ENCODE measurements at places on chromosomes 16 and 17.
A peak's percentile ranks its signal among the peaks of the same experiment; 100 is the strongest.

- DNase-seq = no peak
Measured at GRCh38 chr17:47318197-47318918, 5.4 kb upstream of the EFCAB13 start.

- DNase-seq = no peak
Measured at GRCh38 chr17:59331929-59332748, 684 bp downstream of the YPEL2 start.

DNA sequence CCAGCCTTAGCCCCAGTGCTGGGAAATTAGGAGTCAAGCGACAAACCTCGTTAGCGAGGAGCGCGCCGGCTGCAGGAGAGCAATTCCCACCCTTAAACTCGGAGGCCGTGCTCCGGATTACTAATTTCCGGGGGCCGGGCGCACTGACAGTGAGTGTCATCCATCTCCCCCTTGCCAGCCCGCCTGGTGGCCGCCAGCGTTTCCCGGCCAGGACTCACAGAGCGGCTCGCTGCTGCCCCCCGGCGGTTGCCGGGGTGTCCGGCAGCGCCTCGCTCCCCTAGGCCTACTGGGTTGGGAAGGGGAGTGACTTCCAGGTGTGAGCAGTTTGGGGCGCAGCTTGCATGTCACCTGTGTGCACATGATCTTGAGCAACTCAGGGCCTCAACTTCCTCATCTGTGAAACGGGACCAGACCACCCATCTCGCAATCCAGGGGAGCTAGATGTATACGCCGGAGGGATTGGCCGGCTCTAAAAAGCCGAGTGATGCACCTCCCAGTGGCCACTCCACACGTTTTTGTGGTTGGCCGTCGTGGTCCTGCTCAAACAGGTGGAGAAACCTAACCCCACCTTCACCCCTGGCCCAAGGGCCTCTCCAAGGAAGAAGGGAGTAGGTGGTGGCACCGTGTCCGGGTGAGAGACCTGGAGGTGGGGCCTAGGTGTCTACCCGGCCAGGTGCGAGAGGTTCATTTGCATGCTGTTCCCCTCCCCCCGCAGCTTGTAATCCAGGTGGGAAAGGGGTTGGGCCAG is 2.5 kb upstream of the GSE1 start:
- peak; percentile 83 for DNase-seq

- DNase-seq = no peak
Measured at GRCh38 chr17:32596206-32596605, 109.4 kb downstream of the CDK5R1 start.

GRCh38 chr17:1967213-1967612 is 57.9 kb downstream of the RTN4RL1 start:
- peak; percentile 38 for DNase-seq

- no peak for DNase-seq
Measured at GRCh38 chr17:6919158-6919557, 76.7 kb upstream of the ALOX12 start.

- no peak for DNase-seq
Measured at GRCh38 chr17:44992242-44992939, 24.3 kb upstream of the C1QL1 start.

DNA sequence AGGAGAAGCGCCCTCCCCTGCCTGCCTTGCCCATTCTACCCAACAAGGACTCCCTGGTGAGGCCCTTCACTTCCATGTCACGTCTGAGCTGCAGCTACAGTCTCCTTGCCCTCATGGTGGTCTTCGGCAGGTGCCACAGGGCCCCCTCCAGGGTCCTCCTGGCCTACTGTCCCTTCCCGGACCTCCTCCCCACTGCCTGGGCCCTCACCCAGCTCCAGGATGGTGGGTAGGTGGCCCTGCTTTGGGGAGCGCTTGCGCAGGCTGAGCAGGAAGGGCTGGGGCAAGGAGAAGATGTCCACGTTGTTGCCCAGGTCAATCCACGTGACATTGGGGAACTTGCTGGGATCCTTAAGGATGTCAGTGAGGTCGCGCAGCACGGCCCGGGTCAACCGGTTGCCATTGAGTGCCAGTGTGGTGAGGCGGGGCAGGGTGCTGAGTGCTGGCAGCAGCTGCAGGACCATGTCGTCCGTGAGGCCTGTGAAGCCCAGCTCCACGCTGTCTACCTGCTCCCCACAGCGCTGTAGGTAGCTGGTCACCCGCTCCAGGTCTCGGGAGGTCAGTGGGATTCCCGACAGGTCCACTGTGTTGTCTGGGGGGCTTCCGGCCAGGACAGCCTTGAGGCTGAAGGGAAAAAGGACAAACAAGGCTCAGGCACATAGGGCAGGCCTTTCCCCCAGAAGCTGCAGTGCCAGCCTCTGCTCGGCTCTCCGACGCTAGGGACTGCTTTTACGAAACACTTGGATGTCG is 28.3 kb downstream of the TRPV2 start:
- DNase-seq = no peak
